NCI-H1436 treated with DMSO at 0.1 percent for 48 hours (cell line): ENCODE measurements at places on chromosomes 12 and 14.

DNA sequence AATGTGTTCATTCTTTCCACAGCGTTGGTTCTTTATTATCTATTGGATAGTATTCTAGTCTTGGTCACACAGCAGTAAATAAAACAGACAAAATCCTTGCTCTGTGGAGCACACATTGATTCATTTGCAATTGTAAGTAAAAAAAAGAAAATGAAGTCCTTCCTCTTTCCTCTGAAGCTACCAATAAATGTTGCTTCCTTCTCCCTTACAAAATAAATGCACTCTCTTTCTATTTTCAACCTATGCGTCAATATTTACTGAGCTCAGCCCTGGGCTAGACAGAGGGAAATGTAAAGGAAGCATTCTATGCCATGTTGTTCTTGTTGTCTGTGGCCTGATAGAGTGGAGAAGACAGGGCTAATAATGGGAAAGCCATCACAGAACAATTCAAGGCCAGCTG, 2.9 kb downstream of the ABHD12B start:
- DNase-seq = no peak

DNA sequence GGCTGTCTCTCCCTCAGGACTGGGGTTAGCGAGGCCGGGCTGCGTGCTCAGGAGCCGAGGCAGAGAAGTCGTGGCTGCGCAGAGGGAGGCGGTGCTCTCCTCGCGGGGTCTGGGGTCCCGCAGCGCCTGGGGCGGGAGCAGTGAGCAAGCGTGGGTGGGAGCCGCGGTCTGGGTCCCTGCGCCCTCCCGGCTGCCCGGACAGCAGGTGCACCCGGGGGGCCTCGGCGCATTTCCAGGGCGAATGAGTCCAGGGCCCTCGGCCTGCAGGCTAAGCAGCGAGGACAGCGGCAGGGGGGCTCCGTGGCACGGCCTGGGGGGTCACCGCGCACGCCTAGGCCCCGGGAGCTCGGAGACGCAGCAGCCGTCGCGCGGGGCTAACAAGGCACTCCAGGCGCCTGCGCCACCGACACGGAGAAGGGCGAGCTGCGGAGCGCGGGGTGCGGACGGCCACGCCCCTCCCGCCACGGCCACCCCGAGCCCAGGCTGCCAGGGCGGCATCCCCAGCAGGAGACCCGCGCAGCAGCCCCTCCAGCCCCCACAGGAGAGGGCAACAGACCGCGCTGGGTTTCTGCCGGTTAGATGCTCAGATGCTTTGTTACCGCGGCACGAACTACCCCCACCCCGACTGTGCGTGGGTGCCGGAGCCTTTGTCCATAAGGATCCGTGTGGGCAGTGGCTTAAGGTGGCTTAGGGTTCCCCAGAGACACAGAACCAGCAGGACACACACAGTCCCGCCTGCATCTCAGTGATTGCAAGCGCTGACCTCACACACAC, 117.7 kb upstream of the C14orf180 start:
- DNase-seq = no peak

GRCh38 chr12:108802101-108802961, 55.1 kb downstream of the SSH1 start:
- no peak for DNase-seq

DNA sequence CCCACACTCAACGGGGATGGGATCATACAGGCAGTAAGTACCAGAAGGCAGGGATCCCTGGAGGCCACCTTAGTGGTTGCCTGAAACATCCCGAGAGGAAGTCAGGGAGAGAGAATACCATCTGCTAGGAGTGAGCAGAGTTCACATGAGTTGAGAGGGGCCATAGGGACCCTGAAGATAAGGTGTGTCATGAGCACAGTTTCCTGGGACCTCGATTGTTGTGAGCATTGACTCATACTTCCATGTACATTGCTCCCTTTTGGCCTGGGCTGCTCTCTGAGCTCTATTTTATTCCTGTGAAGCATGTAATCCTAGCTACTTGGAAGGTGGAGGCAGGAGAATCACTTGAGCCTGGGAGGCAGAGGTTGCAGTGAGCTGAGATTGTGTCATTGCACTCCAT, 120.5 kb downstream of the TBC1D30 start:
- DNase-seq = no peak

DNA sequence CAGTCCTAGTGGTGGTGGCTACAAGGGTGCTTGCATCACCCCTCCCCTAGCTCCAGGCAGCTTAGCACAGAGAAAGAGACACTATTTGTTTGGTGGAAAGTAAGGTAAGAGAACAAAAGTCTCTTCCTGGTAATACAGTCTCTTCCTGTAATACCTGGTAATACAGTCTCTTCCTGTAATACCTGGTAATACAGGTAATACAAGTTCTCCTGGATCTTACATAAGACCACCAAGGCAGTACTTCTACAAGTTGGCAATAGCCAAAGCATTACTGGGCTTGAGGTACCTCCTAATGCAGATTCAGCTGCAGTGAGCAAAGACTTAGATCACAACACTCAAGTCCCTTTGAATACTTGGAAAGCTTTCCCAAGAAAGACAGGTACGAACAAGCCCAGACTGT, 77.0 kb downstream of the CATSPERB start:
- DNase-seq = no peak
